ENCODE measurements at places on chromosomes 7 and 10.

GRCh38 chr7:150781961-150782360, 18.2 kb downstream of the TMEM176B start:
- DNase-seq, result no peak

- DNase-seq, result no peak
Measured at GRCh38 chr10:120578890-120579289, 121.9 kb downstream of the PLPP4 start.

DNA sequence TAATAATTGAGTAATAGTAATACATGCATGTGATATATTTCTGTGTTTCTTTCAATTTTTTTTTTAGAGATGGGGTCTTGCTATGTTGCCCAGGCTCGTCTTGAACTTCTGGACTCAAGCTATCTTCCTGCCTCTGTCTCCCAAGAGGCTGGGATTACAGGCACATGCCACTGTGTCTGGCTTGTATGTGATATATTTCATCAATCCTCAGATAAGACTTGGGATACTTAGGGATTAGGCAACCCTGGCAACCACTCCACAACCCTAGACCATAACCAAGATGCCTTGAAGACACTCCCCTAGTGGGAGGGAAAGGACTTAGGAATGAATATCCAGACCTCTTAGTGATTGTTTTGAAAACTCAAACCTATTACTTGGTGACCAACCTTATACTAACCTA, 154.8 kb downstream of the CCDC3 start:
- DNase-seq, result no peak

- no peak for DNase-seq
Measured at GRCh38 chr7:74429153-74429747, 24.5 kb upstream of the GTF2IRD1 start.

GRCh38 chr10:7111561-7111960, 299.3 kb downstream of the SFMBT2 start:
- no peak for DNase-seq

- DNase-seq, result peak; percentile 59
Measured at GRCh38 chr7:75624134-75624832, 114.5 kb downstream of the HIP1 start.

DNA sequence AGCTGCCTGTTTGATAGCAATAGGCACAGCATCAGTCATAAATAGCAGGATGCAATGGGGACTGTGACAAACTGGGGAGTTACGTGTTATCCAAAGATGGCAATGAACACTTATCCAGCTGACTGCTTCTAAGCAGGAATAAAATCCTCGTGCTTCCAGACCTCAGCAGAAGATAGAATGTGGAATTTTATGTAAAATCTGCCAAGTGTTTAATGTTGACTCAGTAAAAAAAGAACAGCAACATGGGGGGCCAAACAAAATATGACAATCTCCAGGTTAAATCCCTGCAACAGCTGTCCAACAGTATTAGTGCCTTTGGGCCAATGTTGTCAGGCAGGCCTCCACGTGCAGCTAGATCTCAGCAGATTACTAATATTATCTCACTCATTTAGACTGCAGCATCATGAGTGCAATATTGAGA, 127.3 kb downstream of the SEMA3C start:
- DNase-seq, result no peak

GRCh38 chr10:68163735-68164134, 54.4 kb downstream of the MYPN start:
- no peak for DNase-seq

GRCh38 chr10:21626457-21627161, 92.6 kb downstream of the MLLT10 start:
- DNase-seq, result no peak

GRCh38 chr7:121192834-121193233, 136.0 kb upstream of the WNT16 start:
- no peak for DNase-seq

- DNase-seq, result no peak
Measured at GRCh38 chr10:29859521-29860130, 199.8 kb downstream of the JCAD start.

DNA sequence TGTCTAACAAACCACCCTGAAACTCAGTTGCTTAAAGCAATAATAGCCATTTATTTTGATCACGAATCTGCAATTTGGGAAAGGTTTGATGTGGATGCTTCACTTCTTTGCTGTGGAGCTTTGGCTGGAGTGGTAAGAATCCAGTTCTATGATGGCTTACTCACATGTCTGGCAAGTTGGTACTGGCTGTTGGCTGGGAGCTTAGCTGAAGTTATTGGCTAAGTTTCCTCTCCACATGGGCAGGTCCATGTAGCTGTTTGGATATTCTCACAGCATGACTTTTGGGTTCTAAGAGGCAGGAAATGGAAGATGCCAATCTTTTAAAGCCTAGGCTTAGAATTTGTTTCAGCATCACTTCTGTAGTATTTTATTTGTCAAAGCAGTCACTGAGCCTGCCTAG, 277.6 kb upstream of the NRP1 start:
- DNase-seq, result no peak

GRCh38 chr10:47380341-47381102, 3.6 kb downstream of the ZNF488 start:
- no peak for DNase-seq

DNA sequence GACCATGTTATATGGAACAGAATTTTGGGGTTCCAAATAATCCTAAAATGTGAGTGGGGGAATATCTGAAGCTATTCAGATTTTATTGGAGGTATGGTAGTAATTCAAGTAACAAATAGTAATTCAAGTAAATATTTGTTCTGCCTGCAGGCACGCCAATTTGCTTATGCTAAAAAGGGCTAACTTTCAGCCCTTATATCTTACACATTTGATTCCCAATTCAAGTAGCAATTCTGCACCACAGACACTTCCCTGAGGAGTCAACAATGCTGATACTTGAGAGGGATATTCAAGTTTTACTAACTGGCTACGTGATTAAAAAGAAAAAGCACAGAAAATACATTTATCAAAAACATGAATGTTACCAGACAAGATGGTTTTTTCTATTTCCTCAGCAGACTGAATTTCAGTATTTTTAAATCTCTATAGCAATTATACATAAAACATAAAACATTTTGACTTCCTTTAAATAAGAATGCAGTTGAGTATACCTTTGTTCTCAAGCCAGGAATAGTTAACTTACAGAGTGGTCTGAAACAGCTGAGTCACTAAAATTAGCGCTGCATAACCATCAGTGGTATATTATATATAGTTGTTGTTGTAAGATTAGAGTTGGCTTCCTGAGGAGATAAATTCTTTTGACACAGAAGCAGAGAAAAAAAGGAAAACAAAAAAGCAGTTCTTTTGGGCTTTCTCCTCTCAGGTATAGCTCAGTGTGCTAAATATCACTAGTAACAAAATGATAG, 33.9 kb downstream of the MTPN start:
- peak; percentile 88 for DNase-seq

- DNase-seq, result no peak
Measured at GRCh38 chr10:69807122-69807521, 5.4 kb downstream of the COL13A1 start.

- DNase-seq, result no peak
Measured at GRCh38 chr7:139708541-139708940, 69.3 kb downstream of the HIPK2 start.

DNA sequence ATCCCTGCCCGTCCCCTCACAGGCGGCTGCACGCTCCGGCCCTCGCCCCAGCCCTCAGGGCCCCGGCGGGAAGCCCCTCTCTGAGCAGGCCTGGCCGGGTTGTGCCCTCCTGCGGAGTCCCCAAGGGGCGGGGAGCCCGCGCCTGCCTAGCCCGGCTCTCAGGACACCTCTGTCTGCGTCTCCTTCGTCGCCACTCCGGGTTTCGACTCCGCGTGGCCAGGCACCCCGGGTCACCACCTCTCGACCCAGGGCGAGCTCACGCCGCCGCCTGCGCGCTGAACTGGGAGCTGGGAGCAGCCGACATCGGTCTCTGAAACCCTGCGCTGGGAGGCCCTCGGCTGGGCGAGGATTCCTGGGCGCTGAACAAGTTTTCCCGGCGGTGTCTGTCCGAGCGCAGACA, 6.2 kb upstream of the OGDHL start:
- no peak for DNase-seq

DNA sequence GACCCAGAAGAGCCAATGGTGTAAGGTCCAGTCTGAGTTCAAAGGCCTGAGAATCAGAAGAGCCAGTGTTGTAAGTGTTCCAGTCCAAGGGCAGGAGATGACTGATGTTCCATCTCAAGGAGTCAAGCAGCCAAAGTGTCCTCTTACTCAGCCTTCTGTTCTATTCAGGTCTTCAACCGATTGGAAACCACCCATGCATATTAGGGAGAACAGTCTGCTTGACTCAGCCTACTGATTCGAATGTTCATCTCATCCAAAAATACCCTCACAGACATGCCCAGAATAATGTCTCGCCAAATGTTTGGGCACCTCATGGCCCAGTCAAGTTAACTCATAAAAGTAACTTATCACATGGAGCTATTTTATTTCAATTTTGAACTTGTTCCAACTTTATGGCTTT, 2.9 kb upstream of the WDFY4 start:
- no peak for DNase-seq

DNA sequence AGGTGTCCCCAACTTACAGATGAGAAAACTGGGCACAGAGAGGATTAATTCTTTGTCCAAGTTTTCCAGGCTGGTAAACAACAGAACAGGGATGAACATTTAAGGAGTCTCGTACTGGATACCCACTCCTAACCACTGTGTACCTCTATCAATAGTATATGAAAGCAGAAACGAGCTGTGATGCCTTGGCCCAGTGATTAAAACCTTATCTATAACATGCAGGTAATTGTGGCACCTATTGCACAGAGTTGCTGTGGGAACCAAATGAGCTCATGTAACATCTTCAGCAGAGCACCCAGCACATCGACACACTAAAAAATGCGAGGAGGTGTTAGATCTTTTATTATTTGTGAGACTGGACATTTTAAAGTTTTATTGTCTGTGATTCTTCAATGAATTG, 1.6 kb downstream of the TMEM273 start:
- DNase-seq, result no peak

DNA sequence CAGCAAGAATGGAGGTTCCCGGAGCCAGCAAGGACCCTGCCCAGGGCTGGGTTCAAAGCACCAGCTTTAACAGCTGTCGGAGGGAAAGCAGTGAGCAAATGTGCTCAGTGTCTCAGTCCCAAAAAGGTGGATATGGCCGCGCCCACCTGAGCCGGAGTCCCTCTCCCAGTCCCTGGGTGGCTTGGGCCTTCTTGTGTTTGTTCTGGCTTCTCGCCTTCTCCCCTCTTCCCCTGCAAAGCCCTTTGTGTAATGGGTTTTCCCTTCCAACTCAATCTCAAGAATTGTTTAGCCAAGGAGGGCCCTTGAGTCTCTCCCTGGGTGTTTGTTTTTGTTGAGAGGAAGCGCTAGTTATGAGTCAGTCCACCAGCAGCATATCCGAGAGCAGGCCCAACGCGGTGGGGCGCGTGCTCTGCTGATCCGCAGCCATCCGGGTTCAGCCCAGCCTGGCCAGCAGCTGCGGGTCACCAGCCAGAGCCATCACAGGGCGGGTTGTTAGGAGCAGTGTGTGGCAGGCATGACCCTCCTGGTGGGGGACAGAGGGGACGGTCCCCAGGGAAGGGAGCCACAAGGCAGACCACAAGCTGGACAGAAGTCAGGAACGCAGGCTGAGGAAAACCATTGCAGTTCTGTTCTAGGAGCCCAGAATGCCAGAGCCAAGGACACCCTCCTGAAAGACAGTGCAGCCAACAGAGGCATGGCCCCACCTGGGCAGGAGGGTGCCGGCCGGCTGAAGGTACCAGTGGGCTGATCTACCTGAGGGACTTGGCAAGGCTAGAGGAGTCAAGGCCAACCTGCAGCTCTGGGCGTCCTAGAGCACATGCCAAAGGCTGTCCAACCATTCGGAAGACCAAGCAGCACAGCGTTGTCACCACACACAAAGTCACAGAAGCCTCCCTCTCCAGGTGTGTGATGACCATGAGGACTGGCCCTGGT, 21.3 kb downstream of the CALML3 start:
- no peak for DNase-seq

GRCh38 chr7:35253460-35253709, 515 bp downstream of the TBX20 start:
- DNase-seq, result no peak

DNA sequence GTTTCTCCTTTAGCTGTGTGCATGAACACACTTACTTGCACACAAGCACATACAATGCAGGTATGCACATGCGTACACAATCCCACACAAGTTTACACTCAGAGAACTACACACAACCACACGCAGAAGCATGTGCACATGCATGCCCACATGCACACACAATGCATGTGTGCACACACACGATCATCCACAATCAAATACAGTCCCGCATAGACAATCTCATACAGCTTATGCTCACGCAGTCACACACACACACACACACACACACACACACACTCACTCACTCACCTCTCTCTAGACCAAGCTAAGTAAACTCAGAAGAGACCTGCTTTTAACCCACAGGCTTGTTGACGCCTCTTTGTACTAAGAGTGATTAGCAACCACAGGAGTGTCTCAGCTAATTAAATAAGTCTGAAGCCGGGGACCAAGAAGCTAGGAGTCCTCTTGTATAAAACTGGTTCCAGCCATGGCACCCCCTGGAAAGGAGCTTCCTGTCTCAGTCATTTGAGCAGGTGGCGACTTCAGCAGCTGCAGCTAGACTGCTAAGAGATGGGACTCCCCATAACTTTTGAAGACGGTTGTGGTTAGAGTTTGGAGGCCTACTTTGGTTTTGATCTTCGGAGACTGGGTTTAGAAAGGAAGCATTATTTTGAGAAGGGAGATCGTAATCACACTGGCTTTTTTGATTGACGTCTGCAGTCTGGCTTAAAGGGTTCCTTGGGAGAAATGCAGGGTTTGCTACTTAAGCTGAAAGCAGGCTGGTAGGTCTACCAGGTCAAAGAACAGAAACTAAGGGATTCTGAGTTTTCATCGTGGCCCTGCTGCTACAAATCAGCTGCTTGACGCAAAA, 82.3 kb upstream of the ADRB1 start:
- peak; percentile 76 for DNase-seq

DNA sequence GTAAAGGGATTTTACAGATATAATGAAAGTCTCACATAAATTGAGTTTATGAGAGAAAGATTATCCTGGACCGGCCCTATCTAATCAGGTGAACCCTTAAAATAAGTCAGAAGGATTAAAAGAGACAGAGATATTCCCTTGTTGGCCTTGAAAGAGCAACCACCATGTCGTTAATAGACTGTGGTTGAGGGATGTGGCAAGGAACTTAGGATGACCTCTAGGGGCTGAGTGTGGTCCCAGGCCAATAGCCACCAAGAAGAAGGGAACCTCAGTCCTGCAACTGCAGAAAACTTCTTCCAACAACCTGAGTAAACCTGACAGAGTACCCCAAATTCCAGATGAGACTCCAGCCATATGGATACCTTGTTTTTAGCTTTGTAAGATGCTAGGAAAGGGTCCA, 121.5 kb downstream of the POLR1F start:
- no peak for DNase-seq

- DNase-seq, result peak; percentile 13
Measured at GRCh38 chr7:114047889-114048288, 129.1 kb upstream of the PPP1R3A start.

GRCh38 chr10:24446739-24447138, 237.8 kb downstream of the KIAA1217 start:
- DNase-seq, result no peak

DNA sequence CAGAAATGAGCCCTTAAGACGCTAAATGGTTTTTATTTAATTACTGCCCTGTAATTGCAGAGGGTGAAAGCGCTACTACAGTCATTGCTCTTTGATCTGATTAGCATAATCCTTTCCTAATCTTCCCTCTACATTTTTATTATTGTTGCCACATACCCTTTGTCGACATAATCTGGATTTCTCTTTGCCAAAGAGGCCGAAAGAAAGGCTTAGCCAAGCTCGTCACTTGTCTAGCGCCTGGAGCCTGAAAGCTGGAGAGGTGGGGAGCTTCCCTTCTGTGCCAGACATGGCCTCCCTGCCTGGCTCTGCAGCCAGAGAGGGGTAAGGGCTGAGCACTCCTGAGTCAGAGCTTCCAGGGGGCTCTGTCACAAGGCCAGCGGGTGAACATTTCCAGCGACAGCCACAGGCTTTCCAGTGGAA, 145.9 kb downstream of the PRKAG2 start:
- no peak for DNase-seq
